ENCODE measurements at places on chromosomes 2 and 18. TPM values are rescaled to one million over a fixed set of nuclear protein-coding genes. Genes with fewer than 3 reads are reported as not detected.

Gene STK16
- polyA plus RNA-seq, result 13.8 TPM

Gene METTL4
- polyA plus RNA-seq, result 3.1 TPM

Gene CHRNA1
- 0.07 TPM for polyA plus RNA-seq

Gene SH3BP4
- polyA plus RNA-seq, result 25.2 TPM

GRCh38 chr18:48456838-48457237 lies 47.7 kb upstream of the ZBTB7C start:
- H3K4me3 ChIP-seq, result no peak overlapping the region
- no peaks in the 10 kb centered on the region for H3K36me3 ChIP-seq
- peaks cover 23% of the 10 kb centered on the region for H3K4me1 ChIP-seq
- no peak overlapping the region for H3K27ac ChIP-seq

DNA sequence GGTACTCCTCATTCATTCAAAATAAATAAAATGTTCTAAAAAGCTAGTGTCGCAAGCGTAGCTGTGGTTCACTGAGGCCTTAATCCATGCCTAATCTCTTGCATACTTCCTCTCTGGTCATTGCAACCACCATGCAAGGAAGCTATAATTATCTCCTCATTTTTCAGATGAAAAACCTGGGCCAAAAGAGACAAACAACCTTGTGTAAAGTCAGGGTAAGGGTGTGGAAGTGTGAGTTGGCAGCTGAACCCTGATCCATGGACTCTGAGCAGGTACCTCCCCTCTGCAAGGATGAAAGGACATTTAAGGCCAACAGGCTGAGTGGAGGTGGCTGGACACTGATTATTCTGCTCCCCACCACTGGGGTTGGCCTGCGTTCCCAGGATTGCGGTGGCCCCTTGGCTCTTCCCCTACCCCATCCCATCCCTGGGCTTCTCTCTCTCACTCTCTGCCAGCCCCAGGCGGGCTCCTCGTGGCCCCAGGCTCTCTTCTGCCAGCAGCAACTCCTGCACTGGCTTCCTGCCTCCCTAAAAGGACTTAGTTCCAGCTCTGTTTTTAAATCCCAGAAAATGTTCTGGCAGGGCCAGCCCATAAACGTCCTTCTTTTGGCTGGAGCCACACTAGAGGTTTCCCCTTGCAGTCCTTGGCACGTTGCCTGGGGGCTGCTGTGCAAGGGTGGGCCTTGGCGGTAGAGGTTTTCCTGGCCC lies 72.0 kb upstream of the AFF3 start:
- H3K27me3 ChIP-seq, result no peaks in the 10 kb centered on the region
- H3K4me1 ChIP-seq, result no peaks in the 10 kb centered on the region
- no peak for DNase-seq
- peak overlapping the region; percentile 36 for H3K27ac ChIP-seq
- H3K4me3 ChIP-seq, result no peak overlapping the region
- no peaks in the 10 kb centered on the region for H3K36me3 ChIP-seq

DNA sequence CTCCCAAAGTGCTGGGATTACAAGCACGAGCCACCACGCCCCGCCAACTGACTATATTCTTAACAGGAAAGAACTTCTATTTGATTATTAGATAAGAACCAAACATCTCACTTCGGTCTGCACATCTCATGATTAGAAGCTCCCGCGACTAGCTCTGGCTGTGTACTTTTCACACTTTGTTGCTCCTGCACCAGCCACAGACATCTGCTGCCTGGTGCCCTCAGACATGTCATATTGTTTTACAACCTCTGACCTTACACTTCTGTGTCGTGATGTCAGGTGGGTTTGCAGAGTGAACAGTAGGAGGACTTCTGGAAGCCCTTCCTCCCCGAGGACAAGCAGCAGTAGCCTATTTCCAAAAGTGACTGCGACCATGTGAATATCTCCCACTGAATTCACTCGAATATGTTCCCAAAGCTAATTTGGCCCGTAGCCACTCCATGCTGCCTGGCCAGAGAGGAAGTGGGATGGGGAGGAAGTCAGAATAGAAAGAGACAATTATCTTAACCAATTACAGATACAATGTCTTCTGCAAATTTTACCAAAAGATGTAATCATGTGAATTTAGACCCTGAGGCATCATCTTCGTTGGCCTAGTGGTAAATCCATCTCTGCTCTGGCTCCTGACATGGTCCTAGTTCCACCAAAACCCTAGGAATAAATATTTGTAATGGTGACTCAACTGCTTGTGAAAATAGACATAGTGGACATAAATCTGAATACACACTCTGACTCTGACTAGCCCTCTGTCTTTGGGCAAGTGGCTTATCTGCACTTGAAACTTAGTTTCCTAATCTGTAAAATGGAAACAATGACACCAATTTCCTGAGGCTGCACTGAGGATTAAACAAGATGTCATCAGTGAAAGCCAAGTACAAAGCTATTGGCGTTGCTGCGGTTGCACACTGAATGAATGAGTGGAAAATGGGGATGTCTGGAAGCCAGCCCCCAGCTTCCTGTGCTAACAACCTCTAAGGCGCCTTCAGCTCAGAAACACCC lies 406.1 kb downstream of the LRATD1 start:
- H3K36me3 ChIP-seq, result no peaks in the 10 kb centered on the region
- H3K4me1 ChIP-seq, result no peaks in the 10 kb centered on the region
- no peak overlapping the region for H3K4me3 ChIP-seq
- no peak overlapping the region for H3K27ac ChIP-seq
- no peak for DNase-seq

- no peak overlapping the region for H3K27ac ChIP-seq
- no peaks in the 10 kb centered on the region for H3K36me3 ChIP-seq
- no peak for DNase-seq
These were observed 36.2 kb downstream of the ANKRD44 start for GRCh38 chr2:197274349-197274748.

- peaks cover 6% of the 10 kb centered on the region for H3K27me3 ChIP-seq
- peak overlapping the region; percentile 60 for H3K4me3 ChIP-seq
- H3K27ac ChIP-seq, result no peak overlapping the region
- peak; percentile 45 for DNase-seq
- no peaks in the 10 kb centered on the region for H3K36me3 ChIP-seq
These were observed 37.4 kb downstream of the AFF3 start for GRCh38 chr2:100104718-100105677.

DNA sequence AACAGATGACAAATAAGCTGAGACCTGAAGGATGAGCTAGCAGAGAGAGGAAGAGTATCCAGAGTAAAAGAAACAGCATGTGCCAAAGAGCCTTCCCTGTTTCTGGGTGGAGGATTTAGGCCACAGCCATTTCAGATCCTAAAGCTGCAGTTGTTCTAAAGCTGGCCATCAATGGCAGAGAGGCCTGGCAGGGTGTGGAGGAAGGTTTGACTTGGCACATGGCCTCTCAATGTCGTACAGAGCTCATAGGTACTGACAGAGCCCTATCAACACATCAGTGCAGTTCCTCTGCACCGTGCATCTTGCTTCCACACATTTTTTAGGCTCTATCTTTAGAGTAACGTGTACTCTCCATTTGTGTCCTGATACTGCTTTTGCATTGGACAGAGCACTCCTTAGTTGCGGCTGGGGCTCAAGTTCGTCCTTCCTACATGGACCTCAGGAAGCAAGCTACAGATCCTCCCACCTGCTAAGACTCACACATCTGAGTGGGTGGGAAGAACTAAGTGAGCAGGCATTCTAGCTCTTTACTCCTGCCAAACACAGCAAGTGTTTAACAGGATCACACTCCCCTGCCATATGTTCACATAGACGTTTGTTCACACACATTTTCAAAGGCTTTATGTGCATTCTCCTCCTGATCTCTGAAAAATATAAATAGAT lies 3.0 kb upstream of the CHMP3 start:
- no peaks in the 10 kb centered on the region for H3K27me3 ChIP-seq
- DNase-seq, result no peak
- H3K4me1 ChIP-seq, result peaks cover 17% of the 10 kb centered on the region
